ENCODE measurements at places on chromosomes 2 and 18.

DNA sequence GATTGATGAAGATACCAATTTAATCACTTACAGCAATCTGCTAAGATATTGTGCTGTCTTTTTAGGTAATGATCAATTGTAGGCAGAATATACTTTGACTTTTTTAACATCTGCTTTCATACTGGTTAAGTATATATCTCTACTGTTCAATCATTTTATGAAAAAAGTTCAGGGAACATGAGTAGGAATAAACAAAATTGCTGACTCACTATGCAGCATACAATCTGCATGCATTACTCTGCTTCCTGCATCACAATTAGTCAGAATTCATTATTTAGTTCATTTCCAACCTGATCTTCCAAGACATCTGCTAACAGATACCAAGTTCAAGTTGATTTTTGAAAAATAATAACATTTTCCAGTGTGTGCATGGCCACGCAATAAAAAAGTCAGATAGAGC, 1430.4 kb upstream of the LRRTM1 start:
- no peak for DNase-seq
- H3K36me3 ChIP-seq: no peaks in the 10 kb centered on the region

- H3K27me3 ChIP-seq: no peaks in the 10 kb centered on the region
- peaks cover 38% of the 10 kb centered on the region for H3K4me1 ChIP-seq
- peak overlapping the region; percentile 70 for H3K27ac ChIP-seq
- no peaks in the 10 kb centered on the region for H3K36me3 ChIP-seq
- no peak for DNase-seq
- no peak overlapping the region for H3K4me3 ChIP-seq
Observed at GRCh38 chr2:37634914-37635503, 36.4 kb downstream of the CDC42EP3 start.

DNA sequence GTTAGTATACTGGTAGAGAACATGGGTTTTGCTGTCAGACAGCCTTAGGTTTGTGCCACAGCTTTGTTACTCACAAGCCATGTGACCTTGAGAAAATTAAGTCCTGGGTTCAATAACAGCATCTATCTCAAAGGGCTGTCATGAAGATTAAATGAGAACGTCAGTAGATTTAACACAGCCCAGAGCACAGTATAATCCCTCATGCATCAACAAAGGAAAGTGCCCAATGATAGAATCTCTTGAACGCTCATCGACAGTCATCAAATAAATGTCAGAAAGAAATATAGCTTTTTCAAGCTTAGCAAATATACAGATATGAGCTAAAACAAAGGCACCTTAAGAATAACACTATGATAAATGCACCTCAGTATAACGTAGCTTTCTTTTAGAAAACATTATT, 22.3 kb downstream of the CUL3 start:
- H3K36me3 ChIP-seq: peaks cover 4% of the 10 kb centered on the region
- DNase-seq: no peak
- H3K4me1 ChIP-seq: peaks cover 15% of the 10 kb centered on the region
- H3K4me3 ChIP-seq: no peak overlapping the region

DNA sequence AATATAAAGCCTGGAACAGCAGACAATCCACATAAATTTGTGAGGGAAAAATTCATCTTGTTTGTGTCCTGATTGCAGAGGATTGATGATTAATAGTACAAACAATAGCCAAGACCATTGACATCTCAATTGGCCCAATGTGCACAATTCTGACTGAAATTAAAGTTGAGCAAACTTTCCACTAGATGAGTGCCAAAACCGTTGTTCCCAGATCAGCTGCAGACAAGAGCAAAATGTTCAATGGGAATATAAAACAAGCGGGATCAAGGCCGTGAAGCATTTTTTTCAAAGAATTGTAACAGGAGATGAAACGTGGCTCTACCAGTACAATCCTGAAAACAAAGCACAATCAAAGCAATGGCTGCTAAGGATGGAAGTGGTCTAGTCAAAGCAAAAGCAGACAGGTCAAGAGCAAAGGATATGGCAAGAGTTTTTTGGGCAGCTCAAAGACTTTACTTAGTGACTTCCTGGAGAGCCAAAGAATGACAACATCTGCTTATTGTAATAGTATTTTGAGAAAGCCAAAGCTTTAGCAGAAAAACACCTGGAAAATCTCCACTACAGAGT, 55.9 kb upstream of the KIF5C start:
- H3K4me3 ChIP-seq: no peak overlapping the region
- H3K27me3 ChIP-seq: no peaks in the 10 kb centered on the region
- H3K36me3 ChIP-seq: no peaks in the 10 kb centered on the region

DNA sequence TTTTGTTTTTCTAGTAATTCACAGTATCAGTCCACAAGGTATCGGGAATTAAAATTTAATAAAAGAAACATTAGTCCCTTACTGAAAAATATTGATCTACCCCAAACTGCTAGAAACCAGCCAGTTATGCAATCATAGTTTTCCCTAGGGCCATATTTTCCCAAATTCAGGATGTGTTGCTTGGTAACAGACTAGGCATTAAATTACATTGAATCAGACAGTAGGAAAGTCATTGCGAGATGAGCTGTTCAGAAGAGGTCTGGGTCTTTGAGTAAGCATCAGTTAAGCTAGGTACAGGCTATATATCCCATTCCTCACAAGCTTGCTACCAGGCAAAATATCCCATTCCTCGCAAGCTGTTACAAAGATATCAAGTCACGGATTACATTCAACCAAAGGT, 123.0 kb upstream of the CCDC150 start:
- H3K27ac ChIP-seq: no peak overlapping the region
- H3K4me3 ChIP-seq: no peak overlapping the region
- no peaks in the 10 kb centered on the region for H3K4me1 ChIP-seq

GRCh38 chr18:14922031-14922430, 174.1 kb downstream of the ANKRD30B start:
- no peak for DNase-seq
- H3K4me1 ChIP-seq: no peaks in the 10 kb centered on the region
- no peaks in the 10 kb centered on the region for H3K27me3 ChIP-seq
- no peak overlapping the region for H3K4me3 ChIP-seq

GRCh38 chr2:38122344-38122743, 46.4 kb upstream of the CYP1B1 start:
- H3K27ac ChIP-seq: no peak overlapping the region
- H3K27me3 ChIP-seq: no peaks in the 10 kb centered on the region
- H3K4me3 ChIP-seq: no peak overlapping the region
- no peak for DNase-seq

GRCh38 chr18:3402982-3403451, 47.0 kb upstream of the TGIF1 start:
- no peak for DNase-seq
- H3K27me3 ChIP-seq: no peaks in the 10 kb centered on the region
- no peaks in the 10 kb centered on the region for H3K36me3 ChIP-seq
- no peak overlapping the region for H3K4me3 ChIP-seq

- no peak overlapping the region for H3K4me3 ChIP-seq
- H3K27ac ChIP-seq: no peak overlapping the region
- no peaks in the 10 kb centered on the region for H3K4me1 ChIP-seq
- no peak for DNase-seq
- no peaks in the 10 kb centered on the region for H3K27me3 ChIP-seq
- no peaks in the 10 kb centered on the region for H3K36me3 ChIP-seq
Observed at GRCh38 chr18:64659196-64659595, 510.3 kb upstream of the LINC00305 start.

DNA sequence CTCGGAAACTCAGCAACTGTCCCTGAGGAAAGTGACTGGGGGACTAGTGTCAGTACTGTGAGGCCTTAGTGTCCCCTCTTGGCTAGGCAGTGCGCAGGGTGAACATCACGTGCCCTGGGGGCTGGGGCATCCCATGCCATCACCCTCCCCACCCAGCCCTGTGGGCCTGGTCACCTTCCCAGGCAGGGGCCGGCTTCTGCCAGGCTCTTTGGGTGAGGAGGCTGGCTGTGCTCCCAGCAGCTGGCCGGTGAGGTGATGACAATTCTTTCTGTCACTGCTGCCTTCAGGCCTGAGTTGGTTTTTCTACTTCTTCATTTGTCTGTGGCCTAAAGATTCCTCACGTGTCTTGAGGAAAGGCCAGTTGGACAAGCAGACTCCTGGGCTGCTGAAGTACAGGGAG, 180.8 kb downstream of the KLHL29 start:
- no peak overlapping the region for H3K27ac ChIP-seq
- H3K4me3 ChIP-seq: no peak overlapping the region
- DNase-seq: no peak

DNA sequence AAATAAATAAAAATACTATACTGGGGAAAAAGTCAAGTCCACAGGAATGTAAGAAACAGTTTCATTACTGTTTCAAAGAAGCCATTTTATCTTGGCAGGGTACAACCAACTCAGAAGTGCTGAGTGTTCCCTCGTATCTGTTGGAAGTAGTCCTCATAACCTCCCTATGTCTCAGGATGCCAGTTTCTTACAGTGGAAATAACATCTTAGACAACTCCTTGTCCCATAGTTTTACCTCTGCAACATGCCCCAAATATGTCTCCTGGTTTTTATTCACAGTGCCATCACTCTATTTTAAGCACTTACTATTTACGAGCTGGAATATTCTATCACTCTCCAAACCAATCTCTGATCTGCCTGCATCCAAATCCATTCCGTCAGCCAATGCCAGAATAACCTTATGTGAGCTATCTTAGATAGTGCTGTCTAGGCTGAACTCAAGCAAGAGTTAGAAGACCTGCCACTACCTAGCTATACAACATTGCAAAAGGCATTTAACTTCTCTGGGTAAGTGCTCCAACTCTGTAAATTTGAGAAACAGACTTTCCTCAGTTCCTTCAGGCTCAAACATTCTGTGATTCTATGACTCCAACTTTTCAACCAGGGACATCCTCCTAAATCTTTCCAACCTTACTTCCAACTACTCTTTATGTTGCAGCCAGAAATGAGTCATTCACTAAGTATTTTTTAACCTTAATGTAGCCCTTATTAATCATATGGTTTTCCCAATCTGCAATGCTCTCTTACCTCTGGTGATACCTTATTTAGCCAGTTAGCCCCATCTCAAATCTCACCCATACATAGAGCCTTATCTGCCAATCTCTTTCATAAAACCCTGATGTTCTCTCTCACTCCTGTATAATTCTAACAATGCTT, 66.7 kb downstream of the RTN4 start:
- peaks cover 17% of the 10 kb centered on the region for H3K36me3 ChIP-seq
- DNase-seq: no peak
- no peaks in the 10 kb centered on the region for H3K27me3 ChIP-seq
- H3K4me3 ChIP-seq: no peak overlapping the region
- no peaks in the 10 kb centered on the region for H3K4me1 ChIP-seq

- H3K4me3 ChIP-seq: no peak overlapping the region
- H3K36me3 ChIP-seq: no peaks in the 10 kb centered on the region
- no peaks in the 10 kb centered on the region for H3K27me3 ChIP-seq
- no peaks in the 10 kb centered on the region for H3K4me1 ChIP-seq
- no peak for DNase-seq
- H3K27ac ChIP-seq: no peak overlapping the region
Observed at GRCh38 chr2:1988594-1988993, 244.3 kb upstream of the PXDN start.

DNA sequence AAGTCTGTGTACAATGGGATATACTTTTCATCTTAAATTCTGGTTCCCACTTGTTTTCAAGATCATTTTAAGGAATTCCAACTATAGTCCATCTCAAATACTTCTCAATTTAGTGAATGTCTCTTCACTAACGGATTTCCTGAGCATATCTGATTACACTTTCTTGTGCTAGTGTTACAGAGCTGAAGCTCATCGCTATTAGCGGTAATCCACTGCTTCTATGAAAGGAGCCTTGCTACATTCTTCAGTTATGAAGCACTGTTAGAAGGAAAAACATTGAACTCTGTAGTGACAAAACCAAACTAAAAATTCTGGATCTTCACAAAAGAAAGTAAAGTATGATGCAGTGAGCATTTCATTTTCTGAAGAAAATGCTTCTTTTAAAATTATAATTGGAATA, 72.0 kb downstream of the AGPS start:
- no peaks in the 10 kb centered on the region for H3K4me1 ChIP-seq
- H3K27me3 ChIP-seq: no peaks in the 10 kb centered on the region
- no peak for DNase-seq
- H3K4me3 ChIP-seq: no peak overlapping the region
- no peak overlapping the region for H3K27ac ChIP-seq
- H3K36me3 ChIP-seq: peaks cover 4% of the 10 kb centered on the region

DNA sequence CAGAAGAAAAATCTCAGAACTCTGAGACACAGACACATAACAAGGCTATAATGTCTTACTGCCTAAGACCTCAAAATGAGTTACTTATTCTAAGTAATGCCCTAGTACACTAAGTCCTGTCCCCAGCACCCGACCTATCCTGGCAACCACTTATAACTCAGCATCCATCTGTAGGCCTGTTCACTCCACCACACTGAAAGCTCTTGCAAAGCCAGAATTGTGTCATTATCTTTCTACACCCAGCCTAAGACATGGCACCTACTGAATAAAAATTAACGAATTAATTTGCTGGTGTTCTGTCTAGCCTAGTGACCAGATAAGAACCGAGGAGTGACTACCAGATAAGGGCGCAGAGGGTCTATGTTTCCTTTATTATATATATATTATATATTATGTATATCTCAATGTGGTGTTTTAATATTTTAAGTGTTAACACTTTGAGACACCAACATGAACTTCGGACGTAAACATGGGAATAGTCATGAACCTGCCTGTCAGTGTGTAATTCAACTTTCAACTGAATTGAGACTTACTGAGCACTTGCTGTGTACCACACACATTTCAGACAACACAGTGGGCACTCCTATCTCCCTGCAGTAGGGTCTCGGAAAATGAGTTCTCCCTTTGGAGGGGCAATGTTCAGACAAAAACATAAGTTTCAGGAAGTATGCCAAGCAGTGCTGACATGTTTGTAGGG, 27.7 kb downstream of the TMEM131 start:
- no peaks in the 10 kb centered on the region for H3K4me1 ChIP-seq
- H3K27ac ChIP-seq: no peak overlapping the region
- H3K36me3 ChIP-seq: no peaks in the 10 kb centered on the region

DNA sequence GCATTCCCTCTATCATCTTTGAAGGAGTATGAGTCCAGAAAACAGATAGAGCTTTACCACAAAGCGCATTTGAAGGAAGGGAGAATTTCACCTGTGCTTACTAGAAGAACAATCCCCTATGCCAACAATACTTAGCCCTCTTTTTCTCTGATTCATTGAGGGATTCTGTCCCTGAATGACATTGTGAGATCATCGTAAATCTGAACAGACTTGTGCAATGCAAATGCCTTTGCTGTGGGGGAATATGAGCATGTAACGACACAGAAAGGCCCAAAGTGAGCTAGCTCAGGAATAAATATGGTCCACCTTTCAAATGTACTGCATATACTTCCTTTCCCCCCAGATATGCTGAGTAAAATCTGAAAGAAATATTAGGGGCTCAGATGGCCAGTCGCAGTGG, 67.6 kb downstream of the SCN1A start:
- no peak overlapping the region for H3K4me3 ChIP-seq
- H3K27ac ChIP-seq: no peak overlapping the region
- H3K36me3 ChIP-seq: no peaks in the 10 kb centered on the region
- H3K27me3 ChIP-seq: no peaks in the 10 kb centered on the region

- no peak overlapping the region for H3K4me3 ChIP-seq
- H3K36me3 ChIP-seq: no peaks in the 10 kb centered on the region
- H3K27me3 ChIP-seq: no peaks in the 10 kb centered on the region
Observed at GRCh38 chr18:3869848-3870247, 419.9 kb downstream of the TGIF1 start.

GRCh38 chr18:48475635-48476549, 62.9 kb upstream of the CTIF start:
- no peak overlapping the region for H3K4me3 ChIP-seq
- H3K27me3 ChIP-seq: no peaks in the 10 kb centered on the region

GRCh38 chr18:10020171-10020570, 106.4 kb downstream of the VAPA start:
- H3K4me1 ChIP-seq: no peaks in the 10 kb centered on the region
- no peak overlapping the region for H3K4me3 ChIP-seq
- no peak for DNase-seq
- no peaks in the 10 kb centered on the region for H3K36me3 ChIP-seq
- H3K27ac ChIP-seq: no peak overlapping the region

All from effector memory CD4-positive, alpha-beta T cell (primary cell).